ENCODE measurements at places on chromosomes 2 and 18.

GRCh38 chr18:470661-471501 is 29.6 kb downstream of the COLEC12 start:
- DNase-seq: no peak

GRCh38 chr2:168787098-168787781 is 15.2 kb upstream of the NOSTRIN start:
- DNase-seq: no peak

DNA sequence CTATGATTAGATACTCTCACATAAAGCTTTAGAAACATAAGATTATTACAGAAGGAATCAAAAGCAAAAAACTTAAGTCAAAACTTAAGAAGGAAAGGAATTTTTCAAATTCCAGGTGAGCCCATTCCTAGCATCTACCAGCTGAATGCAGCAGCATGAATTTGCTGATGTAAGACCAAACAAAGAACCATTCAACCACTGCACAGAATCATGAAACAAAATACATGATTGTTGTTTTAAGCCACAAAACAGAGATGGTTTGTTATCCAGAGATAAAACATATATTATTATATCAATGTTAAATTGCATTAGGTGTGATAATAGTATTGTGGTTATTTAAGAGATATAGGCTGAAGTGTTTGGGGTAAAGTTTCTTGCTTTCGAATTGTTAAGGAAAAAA is 29.0 kb downstream of the PIGN start:
- no peak for DNase-seq

- DNase-seq: no peak
Observed at GRCh38 chr2:141271346-141271745, 859.5 kb downstream of the LRP1B start.

DNA sequence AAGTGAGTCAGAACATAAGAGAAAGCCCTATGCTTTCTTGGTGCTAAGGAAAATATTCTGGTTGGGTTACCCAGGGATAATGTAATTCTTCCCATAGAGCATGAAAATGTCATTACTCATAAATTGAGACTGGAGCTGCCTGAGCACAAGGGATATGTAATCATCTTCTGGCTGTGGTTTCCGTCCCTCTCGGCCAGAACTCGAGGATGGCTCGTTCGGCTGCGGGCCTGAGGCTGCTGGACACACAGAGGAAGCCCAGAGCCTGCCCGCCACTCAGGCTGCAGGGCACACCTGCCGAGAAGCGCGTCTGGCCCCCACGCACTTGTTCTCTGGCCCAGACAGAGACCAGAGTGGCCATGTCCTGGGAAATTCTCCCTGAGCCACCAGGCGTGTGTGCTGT is 104.9 kb downstream of the ASAP2 start:
- DNase-seq: no peak

- DNase-seq: no peak
Observed at GRCh38 chr18:59229701-59230443, 9.9 kb downstream of the GRP start.

GRCh38 chr2:29246383-29247300 is 131.4 kb downstream of the CLIP4 start:
- DNase-seq: no peak

DNA sequence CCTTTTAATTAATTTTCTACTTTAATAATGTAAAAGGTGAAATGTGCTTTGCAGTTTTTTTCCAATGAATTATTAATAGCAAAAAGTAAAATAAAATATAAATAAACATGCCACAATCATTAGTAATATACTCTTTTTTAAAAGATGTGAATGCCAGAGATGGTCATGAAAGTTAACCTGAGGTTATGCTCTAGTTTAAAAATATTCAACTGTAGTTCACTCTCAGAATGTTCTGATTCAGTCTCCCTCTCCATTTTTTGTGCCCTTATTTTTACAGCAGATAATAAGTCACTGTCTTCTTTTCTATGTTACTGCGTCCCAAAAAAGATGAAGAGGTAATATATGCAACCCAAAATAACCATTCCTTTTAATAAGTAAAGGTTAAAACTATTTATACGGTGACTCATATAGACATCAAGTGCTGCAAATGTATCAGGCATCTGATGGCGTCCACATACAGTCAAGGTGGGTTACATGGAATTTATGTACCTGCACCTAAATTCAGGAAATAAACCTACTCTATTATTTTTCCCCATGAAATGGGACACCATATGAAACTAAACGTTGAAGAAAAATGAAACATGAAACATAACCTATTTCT is 153.6 kb upstream of the ZNF804A start:
- no peak for DNase-seq

DNA sequence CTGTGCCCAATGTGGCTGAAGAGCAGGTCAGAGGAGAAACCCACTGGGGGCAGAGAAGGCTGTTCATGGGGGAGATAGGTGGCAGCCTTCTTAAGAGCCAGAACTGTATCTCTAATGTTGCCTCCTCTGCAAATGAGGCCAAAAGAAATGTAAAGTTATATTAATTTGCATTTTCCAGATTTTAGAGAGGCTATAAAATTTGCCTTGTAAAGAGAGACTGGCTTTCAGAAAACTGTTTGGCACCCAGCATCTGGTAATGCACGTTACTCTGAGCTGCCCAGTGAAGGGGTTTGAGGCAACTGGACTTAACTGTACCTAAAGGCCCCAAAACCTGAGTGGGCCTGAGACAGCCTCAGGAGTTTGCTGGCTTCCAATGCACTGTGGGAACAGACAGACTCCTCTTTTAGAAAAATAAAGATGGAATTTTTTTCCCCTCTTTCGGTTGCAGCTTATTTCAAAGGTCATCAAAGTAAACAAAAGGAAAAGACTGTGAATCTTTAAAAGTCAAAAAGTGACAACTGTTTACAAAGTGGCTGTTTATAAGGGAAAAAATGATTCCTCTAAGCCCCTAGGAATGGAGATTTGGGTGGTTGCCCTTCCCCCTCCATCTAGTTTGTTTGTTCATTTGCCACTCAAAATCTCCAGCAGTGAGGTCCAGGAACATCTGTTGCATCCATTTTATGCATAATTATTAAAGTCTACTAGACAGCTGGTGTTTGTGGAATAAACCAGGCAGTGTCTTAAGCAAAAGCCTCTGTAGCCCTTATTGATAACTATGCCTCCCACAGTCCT is 132.2 kb upstream of the ZFP36L2 start:
- DNase-seq: no peak

GRCh38 chr2:101188683-101189405 is 37.7 kb upstream of the TBC1D8 start:
- no peak for DNase-seq
